Osteocyte (in vitro differentiated cells): ENCODE measurements at places on chromosomes 11 and 22. TPM values are rescaled to one million over a fixed set of nuclear protein-coding genes. Genes with fewer than 3 reads are reported as not detected.

Gene OR5P2
- not detected in 2 replicates for total RNA-seq

DNA sequence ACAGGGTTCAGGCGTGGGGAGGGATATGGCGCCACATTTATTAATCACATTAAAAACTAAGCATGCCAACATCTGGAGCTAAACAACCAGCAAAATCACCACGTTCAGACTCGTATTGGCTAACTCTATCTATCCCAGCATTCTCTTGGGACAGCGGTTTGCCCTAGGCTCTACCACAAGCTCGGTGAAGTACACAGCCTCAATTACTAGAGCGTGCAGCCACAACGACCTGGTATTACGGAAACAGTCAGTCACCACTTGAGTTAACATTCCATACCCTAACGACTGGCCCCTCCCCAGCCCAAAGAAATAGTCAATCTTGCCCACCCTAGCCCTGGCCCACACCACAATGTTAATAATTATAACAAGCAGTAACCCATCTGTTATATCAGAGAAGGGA lies 32.1 kb downstream of the APOL5 start:
- H3K27ac ChIP-seq: peak overlapping the region; percentile 28
- H3K4me3 ChIP-seq: no peak overlapping the region
- no peaks in the 10 kb centered on the region for H3K27me3 ChIP-seq
- DNase-seq: peak; percentile 49
- peaks cover 28% of the 10 kb centered on the region for H3K36me3 ChIP-seq

GRCh38 chr11:102253020-102253715 lies 64.1 kb upstream of the BIRC3 start:
- DNase-seq: no peak
- H3K4me3 ChIP-seq: no peak overlapping the region
- no peak overlapping the region for H3K27ac ChIP-seq
- peaks cover 4% of the 10 kb centered on the region for H3K4me1 ChIP-seq
- H3K27me3 ChIP-seq: no peaks in the 10 kb centered on the region

GRCh38 chr11:1880746-1881441 lies 10.8 kb downstream of the PRR33 start:
- H3K27ac ChIP-seq: peak overlapping the region; percentile 95
- no peaks in the 10 kb centered on the region for H3K27me3 ChIP-seq
- H3K4me3 ChIP-seq: no peak overlapping the region
- peaks cover 29% of the 10 kb centered on the region for H3K4me1 ChIP-seq
- DNase-seq: no peak

GRCh38 chr22:35231585-35232084 lies 25.7 kb upstream of the HMGXB4 start:
- H3K36me3 ChIP-seq: no peaks in the 10 kb centered on the region
- no peak overlapping the region for H3K4me3 ChIP-seq
- no peak overlapping the region for H3K27ac ChIP-seq
